GF-D8 (cell line): ENCODE measurements at places on chromosomes 11 and 22.
A peak's percentile ranks its signal among the peaks of the same experiment; 100 is the strongest.

GRCh38 chr22:39525658-39525975, 5.3 kb downstream of the ATF4 start:
- DNase-seq: no peak

- DNase-seq: no peak
Measured at GRCh38 chr11:6598555-6598954, 4.9 kb downstream of the RRP8 start.

GRCh38 chr11:120216426-120217102, 5.7 kb downstream of the OAF start:
- DNase-seq: no peak

DNA sequence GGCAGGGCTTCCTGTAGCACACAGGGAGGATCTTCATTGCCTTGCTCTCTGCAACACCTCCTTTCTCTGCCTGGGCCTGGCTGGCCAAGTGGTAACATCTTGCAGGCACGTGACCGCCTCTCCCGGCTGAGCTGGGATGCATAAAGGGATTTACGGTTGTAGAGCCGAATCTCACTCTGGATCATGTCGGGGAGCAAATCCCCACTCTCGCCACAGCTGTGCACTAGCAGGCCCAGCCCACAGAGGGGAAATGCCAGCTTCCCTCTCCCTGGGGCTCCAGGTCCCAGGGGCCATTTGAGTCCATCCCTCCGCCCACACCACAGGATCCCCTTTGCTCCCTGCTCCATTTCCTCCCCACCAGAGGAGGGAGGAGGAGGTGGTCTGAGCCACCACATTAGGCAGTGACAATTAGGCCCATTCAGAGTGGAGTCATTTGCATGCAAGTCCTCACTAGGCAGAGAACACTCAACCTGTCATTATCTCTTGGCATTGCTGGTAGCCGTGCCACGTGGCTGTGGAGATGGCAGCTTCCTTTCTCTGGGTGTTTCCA, 196.7 kb downstream of the DSCAML1 start:
- DNase-seq: no peak

DNA sequence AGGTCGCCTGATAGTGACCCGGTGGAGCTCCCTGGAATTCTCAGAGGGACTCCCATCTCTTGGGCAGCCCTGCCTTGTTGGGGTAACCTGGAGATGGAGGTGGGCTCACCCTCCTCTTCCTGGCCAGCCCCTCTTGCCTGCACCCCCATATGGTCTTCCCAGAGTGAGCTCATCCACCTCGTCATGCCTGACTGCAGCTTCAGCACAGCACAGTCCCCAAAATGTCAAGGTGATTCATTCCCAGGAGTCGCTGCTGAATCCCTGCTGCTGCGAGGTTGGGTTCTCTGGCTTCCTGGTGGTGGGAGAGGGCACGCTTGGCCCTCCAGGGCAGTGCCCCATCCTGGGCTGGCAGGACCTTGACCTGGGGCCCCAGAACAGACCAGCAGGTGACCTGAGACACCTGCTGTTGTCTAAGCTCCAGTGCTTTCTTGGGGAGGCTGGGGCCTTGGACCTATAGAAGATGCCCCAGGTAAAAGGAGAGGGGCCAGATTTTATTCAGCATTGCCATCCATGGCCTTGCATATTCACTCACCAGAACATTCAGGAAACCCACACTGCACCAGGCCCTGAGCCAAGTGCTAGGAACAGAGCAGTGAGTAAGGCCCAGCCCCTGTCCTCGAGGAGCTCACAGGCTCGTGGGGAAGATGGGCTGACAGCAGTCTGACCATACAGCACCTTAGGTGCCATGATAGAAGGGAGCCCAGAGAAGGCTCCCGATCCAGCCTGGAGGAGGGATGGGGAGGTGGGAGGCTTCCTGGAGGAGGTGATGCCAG, 72.9 kb downstream of the CACNA1I start:
- DNase-seq: no peak

- no peak for DNase-seq
Measured at GRCh38 chr11:18697576-18697975, 1.0 kb upstream of the TMEM86A start.

DNA sequence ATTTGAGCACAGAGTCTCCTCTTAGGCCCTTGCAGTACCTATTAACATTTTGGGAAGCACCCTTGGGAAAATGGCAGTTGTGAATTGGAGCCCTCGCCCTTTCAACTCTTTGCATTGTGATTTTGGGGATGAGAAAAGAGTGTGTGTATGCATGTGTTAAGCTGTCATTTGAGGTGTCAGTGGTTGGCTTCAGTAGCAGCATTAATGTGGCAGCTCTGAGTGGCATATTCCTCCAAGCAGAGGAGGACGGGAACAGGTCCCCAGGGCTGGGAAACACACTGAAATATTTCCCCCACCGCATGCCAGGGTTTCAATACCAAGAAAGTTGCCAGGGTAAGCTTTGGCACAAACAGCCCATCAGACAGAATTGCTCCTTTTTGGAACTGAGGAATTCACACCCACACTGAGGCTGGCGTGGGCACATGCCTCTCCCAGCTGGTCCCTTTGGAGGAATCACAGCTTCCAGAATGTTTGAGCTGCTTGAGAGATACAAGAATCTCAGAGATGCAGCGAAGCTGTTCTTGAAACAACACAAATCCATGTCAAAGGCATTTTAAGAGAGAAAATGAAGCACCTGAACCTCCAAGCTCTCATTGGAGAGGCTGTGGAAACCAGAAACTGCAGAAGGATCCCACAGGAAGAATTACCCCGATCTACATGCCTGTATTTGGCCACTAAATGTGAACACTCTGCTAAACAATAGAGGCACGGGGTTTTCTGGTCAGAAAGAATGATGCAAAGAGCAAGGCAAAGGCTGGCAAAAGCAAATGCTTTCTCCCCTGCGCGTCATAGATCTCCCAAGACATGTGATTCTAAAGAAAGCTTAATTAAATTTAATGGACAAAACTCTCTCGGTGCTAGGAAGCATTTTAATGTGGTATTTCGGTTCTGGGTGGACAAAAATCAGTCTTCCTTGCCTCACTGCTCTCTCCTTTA, 67.2 kb upstream of the RCN1 start:
- DNase-seq: no peak

GRCh38 chr11:62671236-62671607, 251 bp upstream of the UQCC3 start:
- peak; percentile 71 for DNase-seq

DNA sequence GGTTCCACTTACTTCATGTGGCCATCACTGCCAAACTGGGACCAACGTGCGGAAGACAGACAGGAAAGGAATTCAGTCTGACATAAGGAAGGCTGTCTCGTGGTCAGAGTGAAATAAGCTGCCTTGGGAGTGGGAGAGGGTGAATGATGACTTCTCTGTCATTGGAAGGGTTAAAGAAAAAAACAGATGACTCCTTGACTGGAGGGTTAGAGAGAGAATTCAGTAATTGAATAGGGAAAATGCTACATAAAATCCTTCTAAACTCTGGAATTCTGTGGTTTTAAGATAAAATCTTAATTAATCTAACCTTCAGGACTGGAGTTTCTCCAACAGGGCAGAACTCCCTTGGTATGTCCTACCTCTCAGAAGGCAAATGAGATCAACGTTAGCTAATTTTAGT, 33.8 kb downstream of the RAB30 start:
- no peak for DNase-seq

DNA sequence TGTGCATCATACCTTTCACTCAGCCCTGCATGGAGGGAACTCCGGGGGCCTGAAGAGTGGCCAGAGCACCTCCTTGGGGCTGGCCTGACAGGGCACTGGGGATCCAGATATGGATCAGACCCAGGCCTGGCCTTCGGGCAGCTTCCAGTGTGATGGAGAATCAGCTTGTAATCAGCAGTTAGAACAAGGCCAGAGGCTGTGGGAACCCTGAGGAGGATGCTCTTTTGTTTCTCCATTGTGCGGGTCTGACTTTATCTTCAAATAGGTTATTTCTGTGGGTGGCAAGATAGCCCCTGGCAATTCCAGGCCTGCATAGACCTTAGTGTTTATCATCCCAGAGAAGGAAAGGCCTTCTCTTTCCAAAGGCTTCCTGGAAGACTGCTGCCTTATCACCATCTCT, 12.3 kb downstream of the DGAT2 start:
- no peak for DNase-seq

- peak; percentile 34 for DNase-seq
Measured at GRCh38 chr11:75380716-75381420, 18.4 kb upstream of the RPS3 start.

DNA sequence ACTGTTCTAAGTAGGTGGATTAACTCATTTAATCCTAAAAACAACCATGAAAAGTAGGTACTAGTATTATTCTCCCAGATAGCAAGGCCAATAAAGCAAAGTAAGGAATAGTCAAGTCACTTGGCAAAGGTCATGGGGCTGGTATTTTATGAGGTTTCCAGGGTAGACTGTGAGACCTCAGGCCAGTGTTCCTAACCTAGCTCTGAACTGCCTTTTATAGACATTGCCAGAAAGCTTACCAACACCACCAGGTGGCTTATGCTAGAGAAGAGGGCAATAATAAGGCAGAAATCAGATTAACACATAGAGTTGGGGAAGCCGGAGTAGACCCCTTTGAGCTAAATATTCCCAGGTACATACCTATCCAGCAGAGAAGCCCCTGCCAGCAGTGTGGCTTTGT, 490.9 kb upstream of the TENM4 start:
- no peak for DNase-seq

DNA sequence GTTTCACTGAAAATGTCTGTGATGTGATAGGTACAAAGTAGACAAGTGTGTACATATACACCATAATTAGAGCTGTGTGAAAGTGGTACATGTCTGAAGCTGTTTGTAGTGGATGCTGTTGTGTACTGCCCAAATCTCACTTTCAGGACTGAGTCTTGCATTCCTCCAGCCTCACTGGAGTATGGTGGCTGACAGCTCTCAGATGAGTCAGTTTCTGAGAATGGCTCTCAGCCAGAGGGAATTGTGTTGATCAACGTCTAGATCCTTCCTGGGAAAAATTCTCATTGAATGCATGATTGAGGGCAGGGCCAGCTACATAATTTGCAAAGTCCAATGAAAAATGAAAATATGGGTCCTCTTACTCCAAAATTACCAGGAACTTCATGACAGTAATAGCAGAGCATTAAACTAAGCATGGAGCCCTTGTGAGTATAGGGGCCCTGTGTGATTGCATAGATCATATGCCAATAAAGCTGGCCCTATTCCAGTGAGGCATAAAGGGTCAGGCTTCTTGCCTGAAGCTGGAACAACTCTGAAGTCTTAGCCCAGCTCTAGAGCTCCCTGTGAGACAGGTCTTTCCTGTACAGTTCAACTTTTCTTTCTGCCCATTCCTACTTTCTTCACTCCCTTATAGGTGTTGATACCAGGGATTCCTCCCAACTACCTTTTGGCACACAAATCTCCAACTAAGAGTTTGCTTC, 10.8 kb upstream of the CYP2R1 start:
- DNase-seq: no peak

DNA sequence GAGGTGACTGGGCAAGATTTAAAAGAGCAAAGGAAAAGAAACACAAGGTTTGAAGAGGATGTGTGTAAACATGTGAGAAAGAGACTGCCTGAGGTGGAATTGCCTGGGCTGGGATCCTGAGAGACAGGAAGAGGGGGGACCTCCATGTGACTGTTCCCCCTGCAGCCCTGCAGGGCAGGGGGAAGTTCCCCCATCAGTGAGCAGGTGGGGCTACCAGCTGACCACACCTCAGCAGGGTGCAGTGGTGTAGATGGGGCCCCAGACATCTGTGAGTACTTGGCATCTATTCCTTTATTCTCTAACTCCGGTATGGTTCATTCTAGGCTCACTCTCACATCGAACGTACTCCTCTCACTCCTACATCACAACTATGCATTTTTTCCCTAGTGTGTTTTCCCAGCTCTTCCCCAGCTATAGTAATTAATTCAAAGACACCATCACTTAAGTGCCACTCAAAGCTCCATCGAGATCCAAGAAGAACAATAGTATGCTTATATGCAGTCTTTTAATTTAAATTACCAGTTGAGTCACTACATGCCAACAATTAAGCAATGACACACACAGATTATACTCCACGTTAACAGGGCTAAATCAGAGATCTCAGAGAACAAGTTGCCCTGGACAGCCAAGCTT, 42.7 kb downstream of the LGR4 start:
- DNase-seq: no peak

DNA sequence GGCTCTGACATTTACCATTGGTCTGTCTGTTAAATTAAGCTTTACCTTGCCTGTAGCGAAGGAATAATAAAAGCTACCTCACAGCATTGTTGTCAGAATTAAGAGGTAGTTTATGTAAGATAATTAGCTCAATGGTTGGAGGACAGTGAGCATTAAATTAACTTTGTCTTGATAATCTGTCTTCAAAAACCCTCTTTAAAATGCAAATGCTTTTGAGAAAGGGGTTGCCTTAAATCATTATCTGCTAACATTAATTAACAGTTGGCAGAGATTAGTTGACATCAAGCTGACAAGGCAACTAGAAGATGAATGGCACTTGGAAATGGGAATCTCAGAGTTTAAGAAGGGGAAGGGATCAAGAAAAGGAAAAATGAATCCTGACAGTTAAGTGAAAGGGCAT, 761.1 kb upstream of the ARHGAP42 start:
- DNase-seq: no peak

GRCh38 chr22:27420817-27421361, 380.7 kb downstream of the MN1 start:
- DNase-seq: no peak

DNA sequence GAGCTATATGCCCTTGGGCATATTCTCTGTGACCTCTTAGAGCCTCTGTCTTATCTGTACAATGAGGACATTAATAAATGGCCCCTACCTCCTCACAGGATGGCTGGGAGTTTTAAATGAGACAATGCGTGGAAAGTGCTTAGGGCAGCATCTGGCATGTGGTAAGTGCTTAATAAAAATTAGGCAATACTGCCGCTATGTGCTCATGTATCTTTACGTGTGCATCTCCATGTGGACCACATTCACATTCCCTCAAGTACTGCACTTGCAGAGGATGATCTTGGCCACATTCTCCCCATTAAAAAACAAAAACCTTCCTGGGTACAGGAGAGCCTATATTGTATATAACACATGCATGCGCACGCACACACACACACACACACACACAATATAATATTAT, 19.1 kb upstream of the BSX start:
- DNase-seq: no peak

DNA sequence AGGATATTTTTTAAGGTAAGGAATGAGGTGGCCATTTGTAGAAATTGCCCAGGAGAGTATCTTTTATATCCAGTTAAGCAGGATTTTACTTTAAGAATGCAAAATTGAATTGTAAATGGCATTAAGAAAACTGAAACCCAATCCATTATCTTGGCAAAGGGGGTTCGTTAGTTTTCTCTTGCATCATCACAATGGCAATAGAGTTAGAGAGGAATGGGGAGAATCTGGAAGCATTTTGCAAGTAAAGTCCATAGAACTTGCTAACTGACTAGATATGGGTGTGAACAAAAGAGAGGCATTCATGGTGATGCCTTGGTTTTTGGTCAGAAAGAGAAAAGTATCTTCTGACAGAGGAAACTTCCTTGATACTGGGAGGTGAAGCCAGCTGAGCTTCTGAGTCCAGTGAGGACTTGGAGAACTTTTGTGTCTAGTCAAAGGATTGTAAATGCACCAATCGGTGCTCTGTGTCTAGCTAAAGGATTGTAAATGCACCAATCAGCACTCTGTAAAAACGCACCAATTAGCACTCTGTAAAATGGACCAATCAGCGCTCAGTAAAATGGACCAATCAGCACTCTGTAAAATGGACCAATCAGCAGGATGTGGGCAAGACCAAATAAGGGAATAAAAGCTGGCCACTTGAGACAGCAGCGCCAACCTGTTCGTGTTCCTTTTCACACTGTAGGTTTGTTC, 3.6 kb upstream of the CCDC117 start:
- no peak for DNase-seq
